MG63 (cell line): ENCODE measurements at places on chromosomes 12 and 14. TPM values are rescaled to one million over a fixed set of nuclear protein-coding genes. Genes with fewer than 3 reads are reported as not detected.

GRCh38 chr12:27359578-27360340, 27.1 kb downstream of the BMAL2 start:
- no peak for DNase-seq

DNA sequence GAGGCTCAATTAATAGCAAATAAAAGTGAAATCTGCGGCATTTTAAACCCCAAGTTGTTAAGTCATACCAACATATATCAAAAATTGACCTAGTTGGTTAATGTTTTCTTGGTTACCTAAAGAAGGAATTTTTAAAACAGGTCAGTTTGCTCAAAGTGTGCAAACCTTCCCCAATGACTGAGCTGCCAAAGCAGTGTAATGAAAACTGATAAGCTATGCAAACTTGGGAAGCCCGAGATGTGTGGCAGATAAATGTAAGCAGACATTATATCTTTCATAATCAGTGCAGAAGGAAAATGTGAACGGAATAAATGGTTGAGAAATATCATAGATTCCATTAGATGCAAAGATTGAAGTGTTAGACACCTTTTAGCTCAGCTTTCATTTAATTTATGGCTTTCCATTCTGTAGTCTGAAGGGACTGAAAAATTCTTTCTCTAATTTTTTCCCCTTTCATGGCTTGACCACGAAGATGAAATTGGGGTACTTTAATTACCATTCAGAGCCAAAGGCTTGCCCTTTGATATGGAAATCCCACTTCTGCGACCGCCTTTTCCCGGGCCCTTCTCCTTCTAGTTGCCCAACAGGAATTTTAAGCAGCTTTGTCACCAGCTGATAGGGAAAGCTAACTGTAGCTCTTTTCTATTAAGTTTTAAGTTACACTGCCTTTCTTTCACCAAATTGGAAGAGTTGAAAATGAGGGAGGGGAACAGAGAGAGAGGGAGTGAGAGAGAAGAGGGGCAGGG, 306.6 kb upstream of the SOX5 start:
- no peak for DNase-seq

GRCh38 chr14:101369194-101369915, 191.9 kb upstream of the DIO3 start:
- DNase-seq, result no peak

DNA sequence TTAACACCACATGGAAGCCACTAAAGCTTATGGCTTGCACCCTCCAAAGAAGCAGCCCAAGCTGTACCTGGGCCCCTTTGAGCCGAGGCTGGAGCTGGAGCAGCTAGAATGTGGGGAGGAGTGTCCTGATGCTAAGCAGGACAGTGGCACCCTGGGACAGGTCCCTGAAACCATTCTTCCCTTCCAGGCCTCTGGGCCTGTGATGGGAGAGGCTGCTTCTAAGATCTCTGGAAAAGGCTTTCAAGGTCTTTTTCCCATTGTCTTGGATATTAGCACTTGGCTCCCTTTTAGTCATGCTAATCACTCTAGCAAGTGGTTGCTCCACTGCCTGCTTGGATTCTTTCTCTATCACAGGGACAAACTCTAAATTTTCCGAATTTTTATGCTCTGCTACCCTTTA, 40.9 kb downstream of the OSBPL8 start:
- no peak for DNase-seq

- DNase-seq, result peak; percentile 12
Measured at GRCh38 chr12:64171715-64172114, 50.4 kb downstream of the KICS2 start.

DNA sequence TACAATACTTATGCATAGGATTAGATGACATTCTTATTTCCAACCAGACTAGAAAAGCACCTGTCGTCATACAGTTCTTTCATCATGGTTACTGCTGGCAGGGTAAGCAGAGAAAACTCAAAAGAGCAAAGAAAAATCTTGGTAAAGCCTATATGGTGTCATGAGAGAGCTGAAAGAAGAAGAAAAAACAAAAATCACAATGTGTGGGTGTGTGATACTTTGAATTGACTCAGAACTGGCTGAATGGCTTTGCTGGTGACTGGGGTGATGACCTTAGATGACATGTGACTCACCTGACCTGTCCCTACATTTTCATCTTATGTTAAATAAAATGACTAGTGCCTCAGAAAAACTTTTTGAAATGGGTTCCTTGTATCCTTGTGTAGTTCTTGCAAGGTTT, 278.1 kb upstream of the LMO3 start:
- no peak for DNase-seq

GRCh38 chr14:65361920-65362319, 50.6 kb upstream of the FUT8 start:
- DNase-seq, result peak; percentile 19

DNA sequence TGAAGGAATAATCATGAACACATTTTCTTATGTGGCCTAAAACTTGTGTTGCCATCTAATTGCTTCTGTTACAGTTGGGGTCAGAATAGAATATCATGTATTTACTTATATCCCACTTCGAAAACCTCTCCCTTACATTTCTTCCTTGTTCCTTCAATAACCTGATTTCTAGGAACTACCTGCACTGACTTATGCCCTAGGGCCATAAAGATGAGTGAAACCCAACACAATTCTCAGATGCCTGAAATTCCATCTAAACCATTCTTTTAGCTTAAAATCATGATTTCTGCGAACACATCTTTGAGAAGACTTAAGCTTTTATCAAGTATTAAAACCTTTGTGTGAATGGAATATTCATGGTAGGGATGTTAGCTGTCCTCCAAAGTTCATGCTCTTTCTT, 142.7 kb downstream of the SNAPC1 start:
- no peak for DNase-seq

- DNase-seq, result no peak
Measured at GRCh38 chr14:32611752-32612151, 282.7 kb downstream of the AKAP6 start.

GRCh38 chr12:95554532-95555071, 3.3 kb upstream of the USP44 start:
- DNase-seq, result no peak

DNA sequence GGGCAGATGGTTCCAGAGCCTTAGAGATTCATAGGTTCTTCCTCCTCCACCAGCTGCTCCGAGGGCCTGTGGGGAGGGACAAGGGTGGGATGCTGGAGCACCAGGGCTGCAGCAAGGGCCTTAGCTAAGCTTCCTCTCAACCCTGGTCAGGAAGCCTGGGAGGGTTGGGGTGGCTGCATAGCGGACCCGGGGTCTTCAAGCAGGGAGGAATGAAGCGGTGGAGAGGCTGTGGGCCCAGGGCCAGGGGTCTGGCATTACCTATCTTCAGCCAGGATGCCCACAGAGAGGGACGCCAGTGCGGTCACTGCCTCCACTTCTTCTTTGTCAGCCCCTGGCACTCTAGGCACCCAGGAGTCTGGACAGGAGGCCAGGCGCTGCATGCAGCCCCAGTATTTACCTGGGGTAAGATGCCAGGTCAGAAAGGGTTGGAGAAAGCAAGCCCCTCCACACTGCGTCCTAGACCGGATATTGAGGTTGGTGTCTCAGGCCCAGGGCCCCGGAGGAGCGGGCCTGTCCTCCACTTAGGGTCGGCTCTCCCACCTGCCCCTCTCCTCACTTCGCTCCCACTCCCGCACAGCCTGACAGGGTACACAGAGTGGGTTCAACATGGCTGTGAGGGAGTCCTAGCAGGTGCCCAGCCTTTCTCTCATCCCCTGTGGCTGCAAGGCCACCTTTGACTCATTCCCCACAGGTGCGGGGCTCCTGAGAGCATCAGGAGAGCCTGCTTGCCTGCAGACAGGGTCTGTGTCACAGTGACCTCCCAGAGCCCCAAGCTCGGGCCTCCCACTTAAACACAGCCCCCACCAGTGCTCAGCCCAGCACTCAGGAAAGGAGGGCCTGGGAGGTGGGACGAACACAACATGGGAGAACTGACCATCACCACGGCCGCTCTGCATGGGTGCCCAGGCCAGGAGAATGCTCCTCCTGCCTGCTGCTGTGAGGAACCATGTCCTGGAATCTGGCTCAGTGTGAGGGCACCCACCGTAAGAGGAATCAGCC, 11.1 kb downstream of the SLC48A1 start:
- DNase-seq, result no peak

- DNase-seq, result no peak
Measured at GRCh38 chr14:92717571-92718042, 30.8 kb downstream of the LGMN start.

GRCh38 chr12:130433834-130434233, 96.1 kb downstream of the PIWIL1 start:
- DNase-seq, result no peak

DNA sequence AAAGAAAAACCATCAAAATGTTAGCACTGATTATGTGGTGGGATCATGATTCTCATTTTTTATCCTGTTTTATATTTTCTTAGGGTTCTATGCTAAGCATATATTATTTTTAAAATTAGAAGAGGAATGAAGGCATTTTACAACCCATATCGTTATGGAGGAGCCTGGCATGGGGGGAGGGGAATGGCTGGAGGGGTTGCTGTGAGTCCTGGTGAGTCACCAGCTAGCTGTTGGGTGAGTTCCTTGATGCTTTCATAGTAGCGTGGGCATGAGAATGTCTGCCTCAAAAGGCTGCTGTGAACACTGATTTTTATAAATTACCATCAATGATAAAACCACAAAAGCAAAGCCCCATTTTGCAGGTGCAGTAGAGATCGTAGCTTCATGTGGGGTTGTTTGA, 46.9 kb downstream of the C14orf132 start:
- peak; percentile 67 for DNase-seq

GRCh38 chr12:113413488-113413939, 8.7 kb upstream of the SDSL start:
- peak; percentile 11 for DNase-seq

DNA sequence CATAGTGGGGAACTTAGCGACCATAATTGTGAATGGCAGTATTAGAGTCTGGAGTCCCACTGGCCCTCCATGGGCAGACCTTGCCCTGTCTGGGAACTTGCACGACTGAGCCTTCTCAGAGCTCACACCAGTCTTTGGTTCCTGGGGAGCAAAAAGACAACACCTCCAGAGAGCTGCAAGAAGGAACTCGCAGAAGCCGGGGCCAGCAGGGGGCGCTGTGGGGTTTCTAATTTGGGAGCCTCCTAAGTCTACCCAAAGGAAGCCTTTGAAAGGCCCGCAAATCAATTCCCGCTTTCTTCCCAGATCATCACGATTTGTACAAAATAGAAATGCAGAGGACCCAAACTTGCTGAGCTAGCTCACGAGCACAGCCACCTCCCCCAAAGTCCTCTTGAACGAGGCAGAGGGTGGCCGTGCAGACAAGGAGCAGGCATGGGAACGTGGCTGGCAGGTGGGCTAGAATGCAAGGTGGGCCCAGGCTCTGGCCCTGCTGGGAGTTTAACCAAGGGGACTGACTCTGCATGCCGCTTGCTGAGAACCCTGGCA, 46.3 kb upstream of the FBXO21 start:
- peak; percentile 63 for DNase-seq

- DNase-seq, result no peak
Measured at GRCh38 chr14:97948841-97949240, 1151.7 kb downstream of the VRK1 start.

- DNase-seq, result no peak
Measured at GRCh38 chr12:125519026-125519651, 453.9 kb downstream of the AACS start.

GRCh38 chr14:52069307-52070050, 620 bp upstream of the NID2 start:
- DNase-seq, result no peak

DNA sequence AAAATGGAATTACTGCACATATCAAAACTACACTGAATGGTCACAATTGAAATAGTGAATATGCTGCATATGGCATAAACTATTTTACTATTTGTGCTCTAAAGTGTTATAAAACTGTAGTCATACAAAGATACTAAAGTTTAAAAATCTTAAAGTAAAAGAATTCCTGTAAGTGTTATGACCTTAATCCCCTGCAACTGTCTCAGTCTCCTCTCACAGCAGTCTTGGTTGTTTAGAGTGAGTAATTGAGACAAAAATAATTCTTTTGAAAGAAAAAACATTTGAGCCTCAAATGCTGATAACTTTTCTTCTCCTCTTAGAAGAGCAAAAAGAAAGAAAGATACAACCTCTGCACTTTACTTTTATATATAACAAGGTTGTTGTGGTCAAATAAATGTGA, 99.9 kb downstream of the SYT1 start:
- DNase-seq, result no peak

DNA sequence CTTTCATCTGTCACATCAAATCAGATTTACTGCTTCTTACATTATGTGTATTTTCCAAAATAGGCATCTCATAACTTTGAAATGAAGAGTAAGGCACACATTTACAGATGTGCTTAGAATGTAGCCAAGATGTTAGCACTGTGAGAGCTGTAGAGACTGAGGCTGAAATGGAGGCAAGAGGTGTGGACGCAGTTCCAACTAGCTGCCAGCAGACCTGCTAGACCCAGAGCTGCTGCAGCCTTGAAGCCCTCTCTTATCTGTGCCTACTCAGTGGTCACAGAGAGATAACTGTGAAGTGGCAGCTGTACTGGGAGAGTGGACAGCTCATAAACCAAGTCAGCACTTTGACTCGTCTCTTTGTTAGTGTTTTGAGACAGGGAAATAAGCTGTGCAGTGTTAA, 470.9 kb downstream of the CCER1 start:
- DNase-seq, result no peak

- DNase-seq, result no peak
Measured at GRCh38 chr14:104503691-104504090, 75.9 kb upstream of the C14orf180 start.

DNA sequence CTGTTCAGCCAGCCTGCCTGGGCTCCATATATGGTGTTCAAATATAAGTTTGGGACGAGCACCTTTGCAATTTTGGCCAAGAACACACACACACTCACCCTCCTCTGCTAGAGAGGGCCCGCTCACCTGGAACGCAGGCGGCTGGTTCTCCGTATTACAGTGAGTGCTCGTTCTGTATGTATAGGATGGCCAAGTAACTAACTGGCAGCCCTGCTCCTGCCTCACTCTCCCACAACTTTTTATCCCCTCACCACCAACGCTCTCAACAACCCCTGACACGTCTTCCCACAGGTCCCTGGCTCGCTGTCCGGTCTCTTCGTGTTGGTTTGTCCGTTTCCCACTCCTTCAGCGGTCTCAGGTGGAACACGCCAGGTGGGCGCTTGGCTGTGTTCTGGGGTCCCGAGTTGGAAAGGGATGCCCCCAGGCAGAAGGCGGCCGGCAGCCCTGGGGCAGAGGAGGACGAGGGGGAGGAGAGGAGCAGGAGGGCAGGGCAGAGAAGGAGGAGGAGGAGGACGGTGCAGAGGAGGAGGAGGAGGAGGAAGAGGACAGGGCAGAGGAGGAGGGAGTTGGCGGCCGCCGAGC, 398 bp upstream of the MSRB3 start:
- DNase-seq, result no peak

DNA sequence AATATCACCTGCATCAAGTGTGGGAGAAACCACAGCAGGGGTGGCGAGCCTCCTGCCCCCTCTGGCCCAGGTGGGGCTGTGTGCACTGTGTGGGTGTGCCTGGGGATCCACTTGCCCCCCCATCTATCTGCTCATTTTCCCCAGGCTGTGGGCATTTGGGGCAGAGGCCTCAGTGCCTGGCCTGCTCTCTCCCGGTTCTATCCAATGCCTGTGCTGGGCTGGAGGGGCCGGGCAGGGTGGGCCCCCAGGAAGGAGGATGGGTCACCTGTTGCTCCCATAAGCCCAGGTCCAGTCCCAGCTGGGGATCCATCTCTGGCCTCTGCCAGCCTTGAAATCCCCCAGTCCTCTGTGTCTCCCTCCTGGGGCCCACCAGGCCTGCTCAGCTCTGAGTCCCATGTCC, 105.6 kb downstream of the TMEM121 start:
- no peak for DNase-seq

GRCh38 chr14:25756876-25757275, 706.9 kb upstream of the STXBP6 start:
- DNase-seq, result no peak

The ACSS3 gene
- total RNA-seq, result 1.1 and 2.7 TPM in 2 replicates

The KRT77 gene
- not detected in 2 replicates for total RNA-seq

The ZNF385A gene
- 0.89 TPM in 1 of 2 replicates, not detected in the other for total RNA-seq

The OR5AU1 gene
- total RNA-seq, result not detected in 2 replicates

The FOXG1 gene
- 0.03 and 0.67 TPM in 2 replicates for total RNA-seq

The PROX2 gene
- not detected in 2 replicates for total RNA-seq

The RERGL gene
- total RNA-seq, result not detected in 2 replicates
